ENCODE measurements at places on chromosomes 11 and 22. TPM values are rescaled to one million over a fixed set of nuclear protein-coding genes. Genes with fewer than 3 reads are reported as not detected.

The HTR3A gene
- total RNA-seq, result not detected

The CNIH2 gene
- 0.16 TPM for total RNA-seq

The TNNT3 gene
- not detected for total RNA-seq

The CCDC134 gene
- 9.7 TPM for total RNA-seq

The ASCL2 gene
- not detected for total RNA-seq

The LRRN4CL gene
- total RNA-seq, result 63.6 TPM

The OR8A1 gene
- under 0.01 TPM for total RNA-seq

The GPHA2 gene
- total RNA-seq, result not detected

The APBB1 gene
- total RNA-seq, result 75.6 TPM

The PACSIN2 gene
- total RNA-seq, result 32.8 TPM

The MPPED2 gene
- not detected for total RNA-seq

The EFCAB6 gene
- total RNA-seq, result 2.6 TPM

The TSPAN4 gene
- 138 TPM for total RNA-seq

The OR56A1 gene
- not detected for total RNA-seq

The MS4A6E gene
- total RNA-seq, result not detected

The CALCA gene
- not detected for total RNA-seq

Measured in hair follicle dermal papilla cell (primary cell).